OCI-LY7 (cell line): ENCODE measurements at places on chromosomes 1 and 21. TPM values are rescaled to one million over a fixed set of nuclear protein-coding genes. Genes with fewer than 3 reads are reported as not detected.

S100A3 gene
- not detected in 2 replicates for total RNA-seq

LCK gene
- total RNA-seq = 135 and 146 TPM in 2 replicates

KRTAP7-1 gene
- total RNA-seq = not detected in 2 replicates

CD52 gene
- total RNA-seq = 677 and 769 TPM in 2 replicates

GRCh38 chr21:37227071-37228002 lies 39.8 kb downstream of the VPS26C start:
- no peak for DNase-seq
